ENCODE measurements at places on chromosomes 7 and 10.

GRCh38 chr7:107660381-107661080 lies at the start of gene SLC26A4:
Gene SLC26A4, plus strand, starts transcription at chr7:107660828. Its CDS starts 814 bp downstream, at chr7:107661642.
- DNase-seq: no peak

DNA sequence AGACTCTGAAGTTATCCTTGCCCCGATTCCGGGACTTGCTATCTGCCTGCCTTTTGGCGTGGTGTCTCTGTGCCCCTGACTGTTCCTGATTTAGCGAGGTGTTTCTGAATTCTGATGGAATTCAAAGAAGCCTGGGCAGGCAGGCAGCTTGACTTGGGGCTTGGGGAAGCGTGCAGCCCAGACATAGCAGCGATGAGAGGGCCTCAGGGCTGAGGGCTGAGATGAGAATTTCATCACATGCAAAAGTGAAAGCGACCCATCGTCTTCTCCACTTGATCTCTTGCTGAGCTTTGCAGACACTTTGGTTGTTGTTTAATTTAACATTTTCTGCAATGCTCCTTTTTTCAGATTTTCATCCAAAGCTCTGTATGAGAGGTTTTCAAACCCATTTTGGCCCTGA lies 57.8 kb downstream of the TCF7L2 start:
- no peak for DNase-seq

- DNase-seq: no peak
These were observed 11.6 kb upstream of the CLIP2 start for GRCh38 chr7:74277636-74278035.

DNA sequence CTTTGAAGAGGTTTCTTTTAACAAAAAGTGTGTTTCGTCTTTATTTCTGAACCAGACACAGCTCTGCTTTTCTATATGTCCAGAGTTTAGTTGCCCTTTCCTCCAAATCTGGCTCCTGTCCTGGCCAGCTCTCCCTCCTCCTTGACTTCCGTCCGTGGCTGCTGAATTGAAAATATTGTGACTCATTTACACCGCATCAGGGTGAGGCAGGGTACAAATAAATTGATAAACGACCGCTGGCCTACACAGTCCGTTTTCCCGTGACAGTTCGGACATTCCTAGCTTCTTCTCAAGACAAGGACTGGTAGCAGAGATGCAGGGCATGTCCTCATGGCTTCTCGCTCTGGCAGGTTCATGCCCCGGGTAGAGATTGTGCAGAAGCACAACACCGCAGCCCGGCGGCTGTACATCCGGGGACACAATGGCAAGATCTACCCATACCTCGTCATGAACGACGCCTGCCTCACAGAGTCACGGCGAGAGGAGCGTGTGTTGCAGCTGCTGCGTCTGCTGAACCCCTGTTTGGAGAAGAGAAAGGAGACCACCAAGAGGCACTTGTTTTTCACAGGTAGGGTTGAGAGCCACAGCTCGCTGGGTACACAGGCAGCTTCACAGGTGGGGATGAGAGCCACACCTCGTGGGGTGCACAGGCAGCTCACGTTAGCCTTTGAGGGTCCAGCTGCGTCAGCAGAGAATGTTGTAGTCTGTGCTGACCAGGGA lies 126.6 kb downstream of the TRRAP start:
- no peak for DNase-seq

- DNase-seq: peak; percentile 37
These were observed 12.0 kb downstream of the IFIT5 start for GRCh38 chr10:89426230-89426868.

- DNase-seq: no peak
These were observed 220.2 kb downstream of the DGKI start for GRCh38 chr7:137626469-137627067.

DNA sequence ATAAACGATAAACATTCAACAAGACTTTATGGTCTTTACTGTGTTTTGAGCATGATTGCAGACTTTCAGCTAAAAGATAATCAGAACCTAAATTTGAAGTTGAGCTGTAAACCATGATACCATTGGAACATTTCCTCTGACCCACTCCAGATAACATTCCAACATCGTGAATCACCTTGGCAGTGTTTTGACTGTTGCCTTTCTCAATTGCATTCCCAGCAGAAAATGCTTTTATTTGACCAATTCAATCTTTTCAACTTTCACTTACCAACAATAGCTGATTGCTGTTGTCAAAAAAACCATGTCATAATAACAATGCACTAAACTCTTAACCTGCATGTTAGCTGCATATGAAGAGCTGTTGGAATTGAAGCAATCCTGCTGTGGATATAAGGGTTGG lies 165.5 kb downstream of the MDFIC start:
- peak; percentile 88 for DNase-seq

GRCh38 chr10:7424315-7424714 lies 13.5 kb upstream of the SFMBT2 start:
- DNase-seq: no peak

- no peak for DNase-seq
These were observed 19.1 kb downstream of the SKIDA1 start for GRCh38 chr10:21506351-21506750.

- DNase-seq: peak; percentile 43
These were observed 105.2 kb downstream of the NEURL1 start for GRCh38 chr10:103598654-103599115.

DNA sequence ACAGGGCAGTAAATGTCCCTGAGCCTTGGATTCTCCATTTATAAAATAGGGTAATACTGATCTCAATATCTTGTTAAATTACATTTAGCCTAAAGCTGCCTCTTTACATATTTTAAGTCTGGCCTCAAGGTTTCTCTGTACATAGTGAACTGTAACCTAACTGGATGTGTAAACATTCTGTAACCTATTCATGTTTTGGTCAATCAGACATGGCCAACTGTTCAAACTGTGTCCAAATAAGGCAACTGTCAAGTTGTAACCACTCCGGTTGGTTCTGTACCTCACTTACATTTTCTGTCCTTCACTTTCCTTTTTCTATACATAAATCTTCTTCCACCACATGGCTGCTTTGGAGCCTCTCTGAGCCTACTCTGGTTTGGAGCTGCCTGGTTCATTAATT lies 107.1 kb upstream of the ITGB1 start:
- DNase-seq: no peak

DNA sequence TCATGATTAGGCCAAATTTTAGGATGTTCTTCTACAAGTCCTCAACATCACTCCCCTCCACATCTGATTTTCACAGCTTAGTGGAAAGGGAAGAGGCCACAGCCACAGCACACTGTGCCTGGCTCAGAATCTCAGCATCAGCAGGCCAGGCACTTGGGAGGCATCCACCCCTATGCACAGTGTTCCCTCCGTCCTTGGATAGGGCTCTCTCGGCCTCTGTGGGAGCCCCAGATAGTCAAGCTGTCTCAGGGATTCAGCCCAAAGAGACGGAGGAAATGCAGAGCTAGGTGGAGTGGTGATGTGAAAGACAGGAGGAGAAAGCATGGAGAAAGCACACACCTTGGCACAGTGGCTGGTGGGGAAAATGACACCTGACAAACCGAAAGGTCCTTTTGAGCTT lies 1.3 kb downstream of the RBP4 start:
- DNase-seq: no peak

GRCh38 chr7:75861636-75862035 lies 17.2 kb upstream of the RHBDD2 start:
- DNase-seq: no peak

- no peak for DNase-seq
These were observed 213.2 kb upstream of the CTBP2 start for GRCh38 chr10:125373546-125373945.

- no peak for DNase-seq
These were observed 11.6 kb upstream of the ADD3 start for GRCh38 chr10:109996225-109996624.

DNA sequence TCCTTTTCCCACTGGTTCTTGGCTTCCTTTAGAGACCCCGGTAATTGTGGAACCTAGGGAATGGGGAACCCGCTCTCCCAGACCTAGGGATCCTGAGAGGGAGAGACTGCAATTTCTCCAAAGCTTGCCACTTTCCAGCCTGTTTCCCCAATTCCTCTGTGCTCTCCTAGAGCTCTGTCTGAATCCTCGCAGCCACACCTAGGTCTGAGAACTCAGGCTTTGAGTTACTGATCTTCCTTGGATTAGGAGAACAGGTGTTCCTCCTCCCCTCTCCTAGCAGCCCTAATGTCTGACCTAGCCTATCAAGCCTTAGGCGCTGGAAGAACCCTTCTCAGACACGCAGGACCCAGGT lies 20.0 kb downstream of the WNT8B start:
- DNase-seq: no peak

- no peak for DNase-seq
These were observed 27.1 kb downstream of the CD36 start for GRCh38 chr7:80665526-80665925.

DNA sequence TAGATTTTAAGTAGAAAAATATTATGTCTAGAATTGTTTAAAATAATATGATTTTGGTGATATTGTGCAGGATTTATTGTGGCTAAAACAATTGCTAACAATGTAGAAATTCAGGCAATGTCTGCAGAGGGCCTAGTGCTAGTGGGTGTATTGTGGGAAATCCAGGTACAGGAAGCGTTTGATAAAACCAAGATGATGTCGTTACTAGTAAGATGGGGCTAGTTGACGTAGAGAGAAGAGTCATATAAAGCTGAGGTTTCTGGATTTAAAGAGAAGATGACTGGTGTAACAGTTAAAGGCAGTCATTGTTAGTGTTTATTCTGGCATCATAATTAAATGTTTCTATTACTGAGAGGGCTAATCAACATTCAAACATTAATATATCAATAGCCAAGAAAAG lies 43.5 kb downstream of the ADK start:
- peak; percentile 42 for DNase-seq

- no peak for DNase-seq
These were observed 190.3 kb downstream of the DNAJB6 start for GRCh38 chr7:157526913-157527634.

DNA sequence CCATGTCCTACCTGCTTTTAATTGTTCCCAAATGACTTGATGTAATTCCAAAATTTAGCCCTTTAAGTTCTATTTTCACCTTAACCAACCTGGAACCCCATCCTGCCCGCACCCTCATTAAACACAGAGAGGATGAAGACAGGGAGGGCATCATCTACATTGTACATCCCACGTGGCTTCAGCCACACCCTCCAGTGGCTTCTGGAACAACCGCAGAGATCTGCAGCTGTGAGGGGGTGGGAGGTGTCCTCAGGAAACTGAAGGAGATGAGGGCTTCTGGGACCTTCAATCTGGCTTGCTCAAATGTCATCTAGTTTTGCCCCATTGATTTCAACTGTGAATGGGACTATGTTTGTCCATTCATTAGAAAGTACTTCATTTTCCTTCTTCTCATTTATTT lies 39.0 kb downstream of the AKR1B1 start:
- DNase-seq: no peak

- peak; percentile 56 for DNase-seq
These were observed 983 bp downstream of the FZD8 start for GRCh38 chr10:35640951-35641675.

GRCh38 chr7:117673367-117673766 lies 193.5 kb downstream of the CFTR start:
- DNase-seq: no peak

- DNase-seq: no peak
These were observed 11.0 kb upstream of the LFNG start for GRCh38 chr7:2508327-2509215.

DNA sequence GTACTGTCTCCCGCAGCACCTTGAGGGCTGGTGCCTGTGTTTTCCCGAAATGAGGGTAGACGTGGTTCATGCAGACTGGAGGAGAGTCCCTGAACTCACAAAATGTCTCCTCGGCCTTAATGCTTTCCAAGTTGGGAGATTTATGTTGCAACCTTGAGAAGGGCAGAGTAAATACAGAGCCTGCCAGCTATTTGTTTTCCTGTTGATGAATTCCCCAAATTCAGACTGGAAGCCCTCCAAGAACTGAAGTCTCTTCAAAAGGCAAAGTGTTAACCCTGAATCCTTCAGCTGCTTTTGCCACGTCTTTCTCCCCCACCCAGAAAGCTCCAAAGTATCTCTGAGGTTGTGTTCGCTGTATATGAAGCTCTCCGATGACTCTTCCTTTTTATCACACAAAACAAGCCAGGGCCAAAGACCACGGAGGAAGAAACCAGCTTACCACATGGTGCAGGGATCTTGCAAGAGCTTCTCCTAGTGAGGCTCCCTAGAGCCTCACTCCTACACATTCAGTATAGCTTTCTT lies 254.7 kb upstream of the NFE2L3 start:
- DNase-seq: peak; percentile 29
